Skeletal muscle tissue (tissue), 5 donors: ENCODE measurements at places on chromosomes 16 and 17. TPM values are rescaled to one million over a fixed set of nuclear protein-coding genes. Genes with fewer than 3 reads are reported as not detected.

OR1E1 gene
- total RNA-seq: not detected

JPH3 gene
- not detected for total RNA-seq

SDR42E2 gene
- not detected for total RNA-seq

C17orf67 gene
- 1.0 TPM for total RNA-seq

ALOX12B gene
- not detected for total RNA-seq

KRTAP2-4 gene
- total RNA-seq: not detected

RSPRY1 gene
- 36.5 TPM for total RNA-seq

FKBP10 gene
- total RNA-seq: 76.2 TPM

ALOX12 gene
- total RNA-seq: not detected

MT1G gene
- not detected for total RNA-seq

SDR42E1 gene
- 0.52 TPM for total RNA-seq

SGCA gene
- 158 TPM for total RNA-seq

GLIS2 gene
- 4.2 TPM for total RNA-seq

TBC1D3C gene
- total RNA-seq: not detected

ITGAL gene
- 4.2 TPM for total RNA-seq

PRAC2 gene
- total RNA-seq: not detected

TBC1D3K gene
- not detected for total RNA-seq

PRM1 gene
- total RNA-seq: not detected

SLC5A10 gene
- total RNA-seq: not detected

POLR3K gene
- 4.2 TPM for total RNA-seq

GAST gene
- total RNA-seq: not detected

MEIOC gene
- 0.52 TPM for total RNA-seq

PYDC1 gene
- total RNA-seq: not detected

TM4SF5 gene
- total RNA-seq: not detected

SEC14L5 gene
- 1.0 TPM for total RNA-seq

LYRM9 gene
- total RNA-seq: 5.2 TPM

GNPTG gene
- 18.3 TPM for total RNA-seq

UQCRC2 gene
- total RNA-seq: 449 TPM

ZNF821 gene
- total RNA-seq: 5.7 TPM

PPL gene
- total RNA-seq: 1.6 TPM

KIF18B gene
- total RNA-seq: 1.0 TPM

ICAM2 gene
- 43.3 TPM for total RNA-seq

CLEC3A gene
- total RNA-seq: not detected

HS3ST3B1 gene
- 2.6 TPM for total RNA-seq

CCL4L2 gene
- 1.6 TPM for total RNA-seq

TAC4 gene
- total RNA-seq: 2.1 TPM
